ENCODE measurements at places on chromosomes 2 and 18. TPM values are rescaled to one million over a fixed set of nuclear protein-coding genes. Genes with fewer than 3 reads are reported as not detected.

DNA sequence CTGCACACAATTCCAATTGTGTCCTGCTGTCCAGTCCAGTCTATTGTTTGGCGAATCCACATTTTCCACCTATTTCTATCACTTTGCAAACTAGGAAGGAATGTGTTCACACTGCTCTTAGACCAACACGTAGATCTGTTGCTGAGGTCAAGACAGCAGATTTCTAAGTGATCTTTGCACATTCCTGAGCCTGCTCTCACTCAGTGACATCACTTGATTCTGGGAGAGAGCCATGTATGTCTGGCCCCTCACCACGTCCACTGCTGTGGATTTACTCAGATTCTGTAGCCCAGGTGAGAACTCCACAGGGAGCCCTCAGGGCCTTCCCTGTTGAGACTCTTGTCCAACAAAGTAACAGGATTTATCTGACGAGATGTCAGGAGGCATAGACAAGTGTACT is 317.2 kb downstream of the TSN start:
- DNase-seq: no peak

DNA sequence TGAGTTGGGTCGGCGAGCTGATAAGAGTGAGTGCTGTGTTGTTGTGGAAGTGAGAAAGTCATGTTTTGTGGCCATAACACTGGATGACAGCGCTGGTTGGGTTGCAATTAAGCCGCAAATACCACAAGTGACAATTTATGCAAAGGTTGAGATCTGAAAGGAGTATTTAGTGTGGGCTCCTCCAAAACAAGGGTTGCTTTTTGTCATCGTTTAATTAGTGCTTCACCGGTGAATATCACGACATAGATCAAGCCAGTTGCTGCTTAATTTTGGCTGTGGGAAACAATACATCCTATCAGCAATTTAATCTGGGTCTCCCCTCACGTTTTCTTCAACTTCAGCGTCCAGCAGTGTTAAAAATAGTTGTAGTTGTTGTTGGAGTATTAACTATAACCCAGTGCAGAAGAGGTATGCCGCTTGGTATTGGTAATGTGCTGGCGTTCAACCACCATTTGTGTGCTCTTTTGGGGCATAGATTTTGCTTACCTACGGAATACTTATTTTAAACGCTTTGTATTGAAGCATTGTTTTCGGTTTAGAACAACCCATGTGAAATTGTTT is 662 bp downstream of the ACVR2A start:
- DNase-seq: peak; percentile 22

- DNase-seq: peak; percentile 91
Observed at GRCh38 chr2:196983934-196984333, 57.4 kb upstream of the PGAP1 start.

GRCh38 chr2:202043475-202043874 is 9.8 kb downstream of the FZD7 start:
- DNase-seq: no peak

DNA sequence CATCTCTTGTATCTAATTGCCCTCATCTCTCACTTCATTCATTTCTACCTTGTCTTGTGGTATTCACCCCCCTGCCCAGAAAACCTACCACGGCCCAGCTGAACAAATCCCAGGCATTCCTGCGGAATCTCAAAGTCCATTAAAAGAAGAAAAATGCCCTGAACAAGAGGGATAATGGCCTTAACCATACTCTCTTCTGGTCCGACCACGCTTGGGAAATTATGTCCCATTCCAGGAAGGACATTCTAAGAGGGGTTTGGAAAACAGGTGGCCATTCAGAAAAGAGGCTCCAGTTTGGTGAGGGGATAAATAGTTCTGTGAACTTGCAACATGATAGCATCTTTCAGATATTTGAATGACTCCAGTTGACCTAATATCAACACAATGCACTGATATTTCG is 349.9 kb upstream of the ZNF521 start:
- DNase-seq: no peak

GRCh38 chr2:59622599-59623308 is 930.7 kb downstream of the BCL11A start:
- DNase-seq: no peak

DNA sequence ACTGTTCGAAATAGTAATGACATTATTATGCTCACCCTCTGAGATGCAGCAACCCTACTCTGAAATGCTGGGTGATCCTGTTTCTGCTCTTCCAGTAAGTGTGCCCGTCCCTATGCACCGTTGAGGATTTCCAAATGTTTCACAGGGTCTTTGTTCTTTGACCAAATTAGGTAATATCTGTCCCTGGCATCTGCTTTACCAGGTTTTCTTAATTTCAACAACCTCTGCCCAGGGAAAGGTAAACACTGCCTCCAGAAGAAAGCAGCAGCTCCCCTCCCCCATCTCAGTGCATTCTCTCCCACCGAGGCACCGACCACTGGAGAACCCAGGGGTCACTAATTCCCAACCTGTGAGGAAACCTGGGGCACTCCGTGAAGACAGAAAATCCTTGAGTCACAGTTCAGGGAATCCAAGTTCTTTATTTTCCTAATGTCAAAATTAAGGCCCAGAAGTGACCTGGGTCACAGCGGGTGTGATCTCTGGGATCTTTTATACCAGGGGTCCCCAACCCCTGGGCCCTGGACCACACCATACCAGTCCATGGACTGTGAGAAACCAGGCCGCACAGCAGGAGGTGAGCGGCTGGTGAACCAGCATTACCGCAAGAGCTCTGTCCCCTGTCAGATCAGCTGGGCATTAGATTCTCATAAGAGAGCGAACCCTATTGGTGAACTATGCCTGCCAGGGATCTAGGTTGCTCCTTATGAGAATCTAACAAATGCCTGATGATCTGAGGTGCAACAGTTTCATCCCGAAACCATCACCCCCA is 1.2 kb upstream of the GRB14 start:
- DNase-seq: no peak

DNA sequence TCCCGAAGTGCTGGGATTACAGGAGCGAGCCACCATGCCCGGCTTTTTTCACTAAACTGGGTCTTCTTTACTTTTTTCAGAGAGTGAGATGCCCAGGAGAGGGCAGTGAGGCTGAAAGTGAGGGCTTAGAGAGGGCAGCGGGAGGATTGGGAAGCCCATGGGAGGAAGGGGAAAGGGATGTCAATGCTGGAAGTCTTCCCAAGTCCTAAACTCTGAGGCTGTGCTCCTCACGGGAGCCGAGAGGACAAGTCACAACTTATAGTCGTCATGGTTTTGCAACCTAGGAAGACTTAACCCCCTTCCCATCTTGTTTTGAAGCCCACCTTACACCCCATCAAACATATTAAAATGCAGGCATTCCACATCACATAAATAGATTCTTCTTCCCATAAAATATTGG is 15.1 kb upstream of the MEP1B start:
- no peak for DNase-seq

DNA sequence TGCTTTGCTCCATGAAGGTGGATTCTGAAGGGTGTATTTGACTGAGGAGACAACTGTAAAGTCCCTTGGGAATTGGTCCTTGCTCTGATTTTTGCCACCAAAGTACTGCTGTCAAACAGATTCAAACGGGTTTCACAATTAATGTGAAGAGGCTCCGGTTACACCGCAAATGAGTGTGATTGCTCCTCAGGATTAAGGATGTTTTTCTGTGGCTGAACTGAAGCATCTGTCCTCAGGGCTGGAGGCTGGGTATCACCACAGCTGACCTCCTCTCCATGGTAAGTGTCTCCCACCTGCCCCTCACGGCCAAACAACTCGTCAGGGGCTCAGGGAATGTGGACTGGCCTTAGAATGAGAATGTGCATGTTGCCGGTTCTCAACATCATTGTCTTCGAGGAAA is 130.4 kb upstream of the NDUFV2 start:
- DNase-seq: no peak

Gene SPAG16
- total RNA-seq: 36.0 TPM

Gene CXCR1
- total RNA-seq: not detected

Gene PTGR3
- 6.8 TPM for total RNA-seq

Gene TWIST2
- 118 TPM for total RNA-seq

Gene KANSL1L
- 21.8 TPM for total RNA-seq

Gene SH3BP4
- 74.8 TPM for total RNA-seq

Gene CABLES1
- total RNA-seq: 15.7 TPM
